ENCODE measurements at places on chromosomes 11 and 22.

DNA sequence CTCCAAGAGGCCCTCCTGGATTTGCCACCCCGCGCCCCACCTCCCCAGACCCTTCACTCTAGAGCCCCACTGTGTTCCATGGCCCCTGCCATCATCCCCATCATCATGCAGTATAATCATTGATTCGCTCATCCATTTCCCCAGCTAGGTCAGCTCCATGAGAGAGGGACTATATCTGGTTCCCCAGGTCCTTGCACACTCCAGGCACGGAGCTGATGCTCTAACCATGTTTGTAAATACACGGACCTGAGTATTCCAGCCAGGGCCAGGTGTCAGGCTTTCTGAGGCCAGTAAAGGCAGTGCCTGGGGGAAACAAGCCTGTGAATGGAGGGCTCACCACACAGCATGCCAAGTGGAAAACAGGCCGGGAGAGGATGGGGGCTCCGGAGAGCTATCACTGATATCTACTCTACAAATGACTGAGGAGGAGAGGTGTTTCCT lies 27.1 kb upstream of the OAF start:
- no peak for DNase-seq

DNA sequence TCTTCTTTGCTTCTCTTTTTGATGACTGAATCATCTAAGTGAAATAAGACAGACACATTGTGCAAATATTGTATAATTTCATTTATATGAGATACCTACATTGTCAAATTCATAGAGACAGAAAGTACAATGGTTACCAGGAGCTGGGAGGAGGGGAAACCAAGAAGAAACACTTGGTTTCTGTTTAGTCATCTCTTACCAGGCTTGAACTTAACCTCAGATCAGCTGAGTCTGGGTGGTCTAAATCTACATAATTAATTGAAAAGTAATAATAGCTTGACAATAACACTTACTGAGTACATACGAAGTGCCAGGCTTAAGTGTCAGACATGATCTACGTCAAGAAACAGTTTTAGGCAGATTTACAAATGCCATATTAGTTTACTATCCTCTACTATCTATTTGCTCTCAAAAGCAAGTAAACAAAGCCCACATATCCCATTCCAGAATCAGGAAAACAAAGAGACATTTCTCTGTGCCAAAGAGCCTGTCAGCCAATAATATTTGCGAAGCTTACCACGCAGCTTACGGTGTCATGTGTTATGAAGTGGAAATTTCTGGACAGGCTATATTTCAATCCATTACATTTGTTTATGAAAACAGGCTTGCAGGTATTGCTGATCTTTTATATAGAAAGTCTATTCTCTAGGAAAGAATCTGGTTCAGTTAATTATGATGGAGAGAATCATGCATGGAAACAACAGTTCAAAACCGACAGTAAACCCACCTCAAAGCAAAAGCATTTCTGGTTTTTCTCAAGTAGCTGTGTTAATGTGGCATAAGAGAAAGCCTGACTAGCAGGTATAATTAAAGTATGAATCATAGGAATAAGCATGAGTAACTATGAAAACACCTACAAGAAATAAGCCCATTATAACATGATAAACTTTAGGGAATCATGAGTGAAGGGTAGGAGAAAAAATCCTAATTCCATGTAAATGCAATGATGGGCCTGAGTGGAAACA lies 2.7 kb upstream of the ARHGAP42 start:
- no peak for DNase-seq

- DNase-seq, result peak; percentile 32
These were observed 18.9 kb downstream of the SHANK3 start for GRCh38 chr22:50691521-50691920.

- DNase-seq, result peak; percentile 77
These were observed 1.9 kb downstream of the TIRAP start for GRCh38 chr11:126284829-126285228.

GRCh38 chr11:27467181-27467913 lies 5.2 kb downstream of the LGR4 start:
- DNase-seq, result no peak

DNA sequence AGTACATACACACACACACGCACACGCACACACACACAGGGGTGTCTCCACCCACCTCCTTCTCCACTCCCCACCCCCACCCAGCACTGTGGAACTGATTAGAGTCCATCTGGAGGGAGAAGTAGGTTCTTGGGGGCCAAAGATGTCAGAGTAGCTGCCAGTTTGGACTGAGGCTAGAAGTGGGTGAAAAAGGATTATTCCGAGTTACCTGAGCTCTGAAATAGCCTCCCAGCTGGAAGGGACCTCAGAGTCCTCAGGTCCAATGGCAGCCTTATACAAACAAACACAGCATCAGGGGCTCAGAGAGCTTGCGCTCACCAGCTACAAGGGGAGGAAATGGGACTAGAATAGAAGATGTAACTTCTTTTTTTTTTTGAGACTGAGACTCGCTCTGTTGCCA lies 20.8 kb downstream of the IL10RA start:
- no peak for DNase-seq

- no peak for DNase-seq
These were observed 153.9 kb upstream of the LRRC4C start for GRCh38 chr11:41613326-41613725.

DNA sequence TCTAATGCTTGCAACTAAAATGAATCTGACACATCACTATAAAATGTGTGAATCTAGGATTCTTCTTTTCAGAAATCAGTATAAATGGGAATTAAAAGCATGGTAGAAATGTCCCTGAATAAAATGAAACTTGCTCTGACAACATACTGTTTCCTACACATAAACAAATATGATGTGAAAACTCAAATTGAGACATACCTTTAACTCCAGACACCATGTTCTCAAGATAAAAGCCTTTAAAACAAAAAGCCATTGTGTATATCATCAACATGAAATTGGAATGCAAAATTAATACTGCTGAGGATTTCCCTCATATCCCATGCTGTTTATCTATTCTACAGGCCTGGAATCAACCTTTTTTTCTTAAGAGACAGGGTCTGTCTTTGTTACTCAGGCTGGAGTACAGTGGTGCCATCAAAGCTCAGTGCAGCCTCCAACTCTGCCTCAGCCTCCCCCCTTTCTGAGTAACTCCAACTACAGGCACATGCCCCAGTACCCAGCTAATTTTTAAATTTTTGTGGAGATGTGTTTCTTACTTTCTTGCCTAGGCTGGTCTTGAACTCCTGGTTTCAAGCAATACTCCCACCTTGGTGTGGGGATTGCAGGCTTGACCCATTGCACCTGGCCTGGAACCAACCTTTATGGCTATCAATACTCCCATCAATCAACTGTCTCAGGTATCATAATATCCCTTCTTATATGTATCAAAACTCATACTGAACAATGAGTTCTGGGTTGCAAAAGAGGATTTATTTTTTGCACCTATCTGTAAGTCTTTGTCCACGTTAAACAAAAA lies 6.7 kb downstream of the TAF1D start:
- no peak for DNase-seq

- DNase-seq, result no peak
These were observed 40.3 kb downstream of the CSNK2A3 start for GRCh38 chr11:11312738-11313137.

DNA sequence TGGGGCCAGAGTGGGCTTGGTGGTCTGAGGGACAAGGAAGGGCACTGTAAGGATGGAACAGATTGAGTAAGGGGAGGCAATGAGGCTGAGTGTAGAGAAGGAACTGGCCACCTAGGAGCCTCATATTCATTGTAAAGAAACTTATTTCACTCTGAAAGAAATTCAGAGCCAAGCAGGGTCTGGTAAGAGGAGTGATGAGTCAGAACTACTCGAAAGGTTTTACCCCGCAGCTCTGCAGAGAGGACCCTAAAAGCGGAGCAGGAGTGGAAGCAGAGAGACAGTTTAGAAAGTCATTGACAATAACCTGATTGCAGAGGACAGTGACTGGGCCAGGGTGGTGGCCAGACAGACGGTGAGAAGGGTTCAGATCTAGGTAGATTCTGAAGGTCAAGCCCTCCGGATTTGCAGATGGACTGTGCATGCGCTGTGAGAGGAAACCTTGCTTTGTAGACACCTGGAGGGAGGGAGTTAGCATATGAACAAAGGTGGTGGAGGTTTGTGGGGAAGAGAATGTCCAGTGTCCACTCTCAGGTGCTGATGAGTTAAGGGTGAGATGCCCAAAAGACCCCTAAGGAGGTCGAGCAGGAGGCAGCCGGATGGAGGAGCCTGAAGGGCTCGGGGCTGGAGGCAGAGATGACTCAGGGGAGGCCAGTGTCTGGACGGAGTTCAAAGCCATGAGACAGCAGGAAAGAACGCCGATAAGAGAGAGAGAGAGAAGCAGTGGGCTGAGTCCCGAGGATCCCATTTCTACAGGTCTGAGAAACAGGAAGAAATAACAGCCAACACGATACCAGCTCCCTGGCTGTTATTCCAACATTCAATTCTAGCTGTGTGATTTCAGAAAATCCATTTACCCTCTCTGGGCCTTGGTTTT lies 546.0 kb downstream of the BRD1 start:
- no peak for DNase-seq

GRCh38 chr11:113263458-113264259 lies 50.7 kb upstream of the TTC12 start:
- DNase-seq, result no peak

GRCh38 chr11:86615487-86615886 lies 56.9 kb downstream of the ME3 start:
- no peak for DNase-seq

GRCh38 chr11:57154739-57155138 lies 27.0 kb upstream of the LRRC55 start:
- DNase-seq, result no peak

Data from T-cell (primary cell).